ENCODE measurements at places on chromosomes 1 and 21.

DNA sequence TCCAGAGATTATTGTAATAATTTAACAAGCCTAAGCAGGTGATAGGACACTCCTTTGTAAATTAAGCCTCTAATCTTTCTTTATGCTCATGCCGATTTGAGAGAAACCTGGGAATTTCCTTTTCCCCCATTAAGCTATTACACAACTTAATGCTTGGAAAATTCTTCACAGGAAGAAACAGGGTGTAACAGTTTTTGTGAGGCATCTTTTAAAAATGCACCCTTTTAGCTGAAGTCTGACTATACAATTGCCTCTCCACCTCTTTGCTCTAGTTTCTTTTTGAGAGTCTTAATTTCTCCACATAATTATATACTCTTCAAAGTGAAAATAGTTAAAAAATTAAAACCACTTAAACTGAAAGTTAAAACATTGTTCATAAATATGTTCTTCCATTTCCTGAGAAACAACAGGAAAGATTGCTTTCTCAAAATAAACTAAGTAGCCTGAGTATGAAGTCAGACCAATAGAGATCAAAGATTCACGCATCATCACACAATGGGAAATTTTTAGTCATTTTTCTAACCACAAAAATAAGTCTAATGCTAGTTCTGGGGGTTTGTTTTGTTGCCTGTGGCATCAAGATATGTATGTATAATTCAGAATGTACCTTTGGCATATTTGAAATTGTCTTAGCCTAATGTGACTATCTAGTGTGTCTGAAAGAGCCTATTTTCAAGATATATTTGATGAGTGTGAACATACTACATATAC is 34.7 kb downstream of the LRRC8D start:
- DNase-seq = no peak

DNA sequence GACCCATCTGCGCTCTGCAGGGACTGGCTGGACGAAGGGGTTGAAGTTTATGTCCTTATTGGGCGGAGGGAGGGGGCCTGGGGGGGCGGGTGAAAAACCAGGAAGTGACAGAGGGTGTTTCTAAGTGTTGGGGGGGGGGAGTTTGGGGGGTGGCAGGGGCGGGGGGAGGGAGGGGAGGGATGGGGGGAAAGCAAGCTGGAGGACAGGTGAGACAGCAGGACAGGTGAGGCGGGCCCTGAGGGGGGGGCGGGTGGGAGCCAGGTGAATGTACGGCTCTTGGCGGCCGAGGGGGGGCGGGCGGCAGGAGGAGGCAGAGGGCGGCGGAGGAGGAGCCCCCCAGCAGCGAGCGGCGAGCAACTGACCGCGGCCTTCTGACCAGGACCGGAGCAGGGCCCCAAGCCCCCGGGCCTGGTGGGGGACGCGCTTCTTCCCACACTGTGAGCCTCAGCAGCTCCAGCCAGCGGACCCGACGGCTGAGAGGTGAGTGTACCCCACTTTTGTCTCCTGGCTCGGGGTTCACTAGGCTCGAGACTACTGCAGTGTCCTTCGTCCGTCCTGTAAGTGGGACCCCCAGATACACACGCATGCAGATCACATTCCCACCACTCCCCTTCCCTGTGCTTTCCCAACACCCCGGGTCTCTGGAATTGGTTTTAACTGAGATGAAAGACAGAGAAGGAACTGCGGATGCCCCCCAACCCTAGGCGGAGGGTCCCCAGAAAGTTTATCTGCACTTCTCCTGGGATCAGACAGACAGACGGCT is at the start of gene ZBTB7B:
ZBTB7B (plus strand) TSS at position 339 of the 763 bp plus-strand sequence. CDS start 11,859 bp downstream, outside the sequence.
- peak; percentile 45 for DNase-seq

DNA sequence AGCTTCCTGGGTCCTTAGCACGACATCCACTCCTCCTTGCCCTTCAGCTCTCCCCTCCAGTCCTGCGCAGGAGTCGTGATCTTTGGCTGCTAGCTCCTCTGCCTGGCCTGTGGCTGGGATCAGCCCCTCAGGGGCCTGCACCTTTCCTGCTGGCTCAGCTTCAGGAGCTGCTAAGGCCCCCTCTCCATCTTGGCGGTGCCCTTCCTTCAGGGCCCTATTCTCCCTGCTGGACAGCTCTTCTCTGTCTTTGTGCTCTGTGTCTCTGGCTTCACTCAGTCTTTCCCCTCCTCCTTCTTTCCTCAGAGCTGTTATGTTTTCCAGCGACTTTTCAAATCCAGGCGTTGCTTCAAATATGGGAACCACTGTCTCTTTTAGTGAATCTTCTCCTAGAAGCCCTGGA is 59.5 kb upstream of the LRRC53 start:
- DNase-seq = peak; percentile 55

DNA sequence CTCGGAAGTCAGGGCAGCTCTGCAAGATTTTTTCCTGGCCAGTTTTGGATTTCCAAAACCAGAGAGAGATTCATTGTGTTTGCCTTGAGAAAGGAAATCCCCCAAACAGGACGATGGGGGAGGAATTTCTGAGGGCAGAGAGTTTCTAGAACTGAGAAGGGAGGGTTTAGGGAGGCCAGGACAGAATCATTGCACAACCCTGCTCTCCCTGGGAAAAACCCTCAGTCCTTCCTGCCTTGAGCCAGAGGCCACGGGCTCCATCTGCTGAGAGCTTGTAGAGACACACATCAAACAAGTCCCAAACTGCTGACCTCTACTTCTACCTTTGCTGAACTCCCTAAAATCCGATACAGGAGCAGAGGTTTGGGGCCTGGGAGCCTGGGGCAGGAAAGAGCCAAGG is 99.7 kb downstream of the NMNAT2 start:
- DNase-seq = peak; percentile 84

DNA sequence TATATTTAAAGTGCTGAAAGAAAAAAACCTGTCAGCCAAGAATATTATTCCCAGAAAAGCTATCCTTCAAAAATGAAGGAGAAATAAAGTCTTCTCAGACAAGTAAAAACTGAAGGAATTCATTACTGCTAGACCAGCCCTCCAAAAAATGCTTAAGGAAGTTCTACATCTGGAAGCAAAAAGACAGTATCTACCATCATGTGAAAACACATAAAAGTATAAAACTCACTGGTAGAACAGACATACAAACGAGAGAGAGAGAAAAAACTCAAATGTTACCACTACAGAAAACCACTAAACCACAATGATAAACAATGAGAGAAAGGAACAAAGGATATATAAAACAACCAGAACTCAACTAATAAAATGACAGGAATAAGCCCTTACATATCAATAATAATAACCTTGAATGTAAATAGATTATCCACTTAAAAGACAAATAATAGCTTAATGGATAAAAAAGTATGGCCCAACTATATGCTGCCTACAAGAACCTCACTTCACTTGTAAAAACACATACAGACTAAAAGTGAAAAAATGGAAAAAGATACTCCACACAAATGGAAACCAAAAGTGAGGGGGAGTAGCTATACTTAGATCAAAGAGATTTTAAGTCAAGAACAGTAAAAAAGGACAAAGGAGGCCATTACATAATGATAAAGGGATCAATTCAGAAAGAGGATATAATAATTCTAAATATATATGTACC is 22.0 kb downstream of the NSL1 start:
- DNase-seq = no peak

GRCh38 chr1:116119876-116120275 is 8.7 kb downstream of the MAB21L3 start:
- no peak for DNase-seq

GRCh38 chr1:181778640-181779260 is 282.8 kb downstream of the ZNF648 start:
- peak; percentile 13 for DNase-seq

DNA sequence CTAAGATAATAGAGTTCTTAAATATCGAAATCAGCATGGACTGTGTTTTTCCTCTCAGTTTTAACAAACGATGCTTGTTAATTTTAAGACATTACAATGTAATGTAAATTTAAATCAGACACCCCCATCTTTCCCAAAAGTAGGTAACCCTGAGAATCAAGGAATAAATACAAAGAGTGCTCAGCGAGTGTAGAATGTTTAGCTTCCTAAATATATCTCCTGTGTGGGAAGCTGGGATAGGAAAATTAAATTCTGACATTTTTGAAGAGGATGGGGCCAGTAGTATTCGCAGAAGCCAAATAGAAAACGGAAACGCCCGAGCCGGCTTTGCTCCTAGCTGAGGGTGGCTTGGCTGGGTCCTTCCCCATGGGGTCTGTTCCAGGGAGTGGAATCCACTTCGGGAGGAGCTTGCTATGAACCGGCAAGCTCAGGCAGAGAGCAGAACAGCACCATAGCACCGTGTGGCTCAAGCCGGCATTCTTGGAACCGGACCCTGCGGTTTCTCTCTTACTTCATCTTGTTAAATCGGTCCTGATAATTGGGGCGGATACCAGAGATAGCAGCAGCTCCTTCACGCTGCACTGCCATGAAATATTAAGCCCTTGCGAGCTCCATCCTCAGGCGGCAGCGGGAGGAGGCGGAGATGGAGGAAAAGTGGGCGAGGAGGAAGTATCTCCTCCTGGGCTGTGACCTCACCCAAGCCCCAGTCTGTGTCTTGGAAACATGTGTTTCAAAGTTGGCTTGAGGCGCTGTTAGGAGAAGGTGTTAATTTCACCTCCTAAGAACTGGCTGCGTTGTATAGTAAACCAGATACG is 24.9 kb downstream of the MAP3K7CL start:
- DNase-seq = peak; percentile 74

- no peak for DNase-seq
Observed at GRCh38 chr1:19130468-19130867, 79.6 kb downstream of the UBR4 start.

DNA sequence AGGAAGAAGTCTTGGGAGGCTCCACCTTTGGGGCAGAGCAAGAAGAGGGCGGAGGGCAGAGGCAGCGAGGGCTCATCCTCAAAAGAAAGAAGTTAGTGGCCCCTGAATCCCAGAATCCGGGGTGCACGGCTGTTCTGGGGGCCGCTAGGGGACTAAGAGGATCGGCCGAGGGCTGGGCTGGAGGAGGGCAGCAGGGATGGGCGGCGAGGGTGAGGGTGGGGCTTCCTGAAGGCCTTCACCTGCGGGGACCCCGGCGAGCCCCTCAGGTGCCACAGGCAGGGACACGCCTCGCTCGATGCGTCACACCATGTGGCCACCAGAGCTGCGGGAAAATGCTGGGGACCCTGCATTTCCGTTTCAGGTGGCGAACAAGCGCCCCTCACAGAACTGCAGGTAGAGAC is 23.9 kb downstream of the COL6A1 start:
- DNase-seq = no peak

DNA sequence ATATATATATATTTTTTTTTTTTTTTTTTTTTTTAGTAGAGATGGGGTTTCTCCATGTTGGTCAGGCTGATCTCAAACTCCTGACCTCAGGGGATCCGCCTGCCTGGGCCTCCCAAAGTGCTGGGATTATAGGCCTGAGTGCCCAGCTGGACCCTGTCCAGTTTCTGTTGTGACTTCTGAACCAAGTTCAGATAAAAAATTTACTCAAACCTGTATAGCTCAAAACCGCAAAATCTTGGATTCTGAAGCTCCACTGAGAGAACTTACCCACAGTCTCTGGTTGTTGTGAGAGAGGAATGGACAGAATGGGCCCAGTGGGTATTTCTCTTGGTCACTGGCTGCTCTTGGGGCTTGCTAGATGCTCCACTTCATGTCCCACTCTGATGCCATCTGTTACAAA is 76.4 kb downstream of the HS2ST1 start:
- DNase-seq = no peak

- peak; percentile 41 for DNase-seq
Observed at GRCh38 chr1:4108758-4109627, 208.9 kb upstream of the C1orf174 start.

- no peak for DNase-seq
Observed at GRCh38 chr1:67281244-67281643, 26.4 kb upstream of the IL12RB2 start.

- DNase-seq = no peak
Observed at GRCh38 chr1:56539520-56539931, 39.8 kb downstream of the PLPP3 start.

Measured in ELF-1 (cell line).